ENCODE measurements at places on chromosomes 2 and 18.

GRCh38 chr2:178846458-178846802, 39.2 kb upstream of the TTN start:
- no peak for DNase-seq

GRCh38 chr2:238945433-238946150, 97.7 kb downstream of the TWIST2 start:
- DNase-seq: peak; percentile 25

- DNase-seq: peak; percentile 83
Observed at GRCh38 chr2:60527762-60528161, 25.7 kb downstream of the BCL11A start.

- DNase-seq: no peak
Observed at GRCh38 chr2:117775703-117776219, 38.7 kb upstream of the DDX18 start.

DNA sequence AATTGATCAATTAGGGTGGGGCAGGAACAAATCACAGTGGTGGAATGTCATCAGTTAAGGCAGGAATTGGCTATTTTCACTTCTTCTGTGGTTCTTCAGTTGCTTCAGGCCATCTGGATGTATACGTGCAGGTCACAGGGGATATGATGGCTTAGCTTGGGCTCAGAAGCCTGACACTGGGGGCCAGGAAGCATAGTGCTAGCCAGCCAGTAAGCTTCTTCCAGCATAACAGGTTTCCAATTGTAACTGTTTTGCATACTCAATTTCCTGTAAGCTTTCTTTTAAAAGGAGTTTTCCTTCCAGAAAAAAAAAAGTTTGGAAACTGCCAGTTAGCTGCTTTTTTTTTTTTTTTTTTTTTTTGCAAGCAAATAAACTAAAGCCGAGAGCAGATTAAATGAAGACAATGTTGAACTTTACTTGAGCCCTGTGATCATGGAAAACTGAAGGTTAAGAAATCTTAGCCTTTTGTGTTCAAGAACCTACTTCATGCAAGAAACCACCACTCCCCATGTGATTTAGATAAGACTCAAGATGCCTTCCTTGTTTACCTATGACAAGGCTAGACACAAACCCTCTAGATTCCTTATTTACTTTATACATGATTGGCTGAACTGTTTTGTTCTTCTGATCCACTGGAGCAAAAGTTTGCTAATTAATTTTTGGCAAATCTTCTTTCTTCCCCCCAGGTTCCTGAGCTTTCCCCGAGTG, 126.9 kb upstream of the LINC00305 start:
- DNase-seq: no peak

- no peak for DNase-seq
Observed at GRCh38 chr2:21052044-21052443, 8.2 kb upstream of the APOB start.

DNA sequence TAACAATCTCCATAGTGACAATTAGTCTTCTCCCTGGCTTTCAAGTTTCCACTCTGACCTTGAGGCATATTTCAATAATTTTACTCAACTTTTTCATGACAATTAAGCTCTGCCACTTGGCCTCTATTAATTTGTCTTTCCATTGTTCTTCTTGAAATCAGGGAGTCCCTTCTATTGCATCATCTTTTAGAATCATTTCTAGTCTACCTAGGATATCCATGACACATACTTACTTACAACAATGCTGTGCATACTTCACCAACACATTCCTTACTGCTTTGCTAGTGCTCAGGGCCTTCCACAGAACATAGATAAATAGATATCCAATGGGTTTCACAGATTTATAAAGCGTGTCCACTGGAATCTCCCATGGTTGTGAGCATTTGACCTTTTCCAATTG, 331.5 kb upstream of the LRP1B start:
- no peak for DNase-seq

DNA sequence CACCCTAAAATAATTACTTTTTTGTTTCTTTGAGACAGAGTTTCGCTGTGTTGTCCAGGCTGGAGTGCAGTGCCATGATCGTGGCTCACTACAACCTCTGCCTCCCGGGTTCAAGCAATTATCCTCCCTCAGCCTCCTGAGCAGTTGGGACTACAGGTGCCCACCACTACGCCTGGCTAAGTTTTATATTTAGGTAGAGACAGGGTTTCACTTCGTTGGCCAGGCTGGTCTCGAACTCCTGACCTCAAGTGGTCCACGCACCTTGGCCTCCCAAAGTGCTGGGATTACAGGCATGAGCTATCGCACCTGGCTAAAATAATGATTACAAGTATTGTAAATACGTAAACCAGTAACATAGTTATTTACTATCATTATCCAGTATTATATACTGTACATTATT, 257.4 kb upstream of the SP5 start:
- no peak for DNase-seq
